ENCODE measurements at places on chromosomes 7 and 10.

DNA sequence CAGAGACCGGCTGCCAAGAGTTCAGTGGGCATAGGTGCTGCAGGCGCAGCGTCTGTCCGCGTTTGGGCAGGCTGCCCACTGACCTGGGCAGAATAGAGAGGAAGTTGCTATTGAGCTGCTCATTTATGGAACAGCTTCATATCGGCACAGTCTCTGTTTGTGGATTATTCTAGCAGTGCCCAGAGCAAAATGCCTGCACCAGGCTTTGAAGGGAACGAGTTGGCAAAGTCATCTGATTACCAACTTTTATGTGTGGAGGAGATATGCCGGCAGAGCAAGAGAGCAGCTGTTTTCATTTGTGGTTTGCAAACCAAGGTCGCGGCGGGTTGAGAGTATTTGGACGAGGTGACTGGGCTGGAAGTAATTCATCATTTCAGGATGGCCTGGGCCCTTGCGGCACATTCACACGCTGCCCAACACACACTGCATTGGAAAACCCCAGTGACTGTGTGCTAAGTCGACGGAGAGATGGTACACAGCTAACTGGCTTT lies 228.5 kb downstream of the TCERG1L start:
- DNase-seq = no peak

GRCh38 chr7:140317597-140317996 lies 80.7 kb downstream of the SLC37A3 start:
- no peak for DNase-seq

- DNase-seq = no peak
Observed at GRCh38 chr10:103969436-103969835, 2.5 kb downstream of the SLK start.

DNA sequence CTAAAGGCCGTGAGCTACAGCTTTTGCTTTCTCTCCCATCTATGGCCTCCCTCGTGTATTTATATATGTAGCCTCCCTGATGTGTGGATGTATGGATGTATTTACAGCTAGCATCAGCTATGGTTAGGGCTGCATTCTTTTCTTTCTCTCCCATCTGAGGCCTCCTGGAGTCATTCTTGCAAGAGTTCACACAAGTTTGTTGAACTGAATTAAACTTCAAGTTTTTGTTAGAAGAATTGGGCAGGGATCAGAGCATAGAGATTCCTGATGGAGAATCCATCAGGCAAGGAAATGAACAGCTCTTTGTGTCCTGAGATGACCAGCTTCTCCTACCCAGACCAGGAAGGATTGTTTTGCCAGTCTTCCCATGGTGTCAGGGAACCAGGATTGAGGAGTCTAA lies 60.3 kb downstream of the AHCYL2 start:
- no peak for DNase-seq

DNA sequence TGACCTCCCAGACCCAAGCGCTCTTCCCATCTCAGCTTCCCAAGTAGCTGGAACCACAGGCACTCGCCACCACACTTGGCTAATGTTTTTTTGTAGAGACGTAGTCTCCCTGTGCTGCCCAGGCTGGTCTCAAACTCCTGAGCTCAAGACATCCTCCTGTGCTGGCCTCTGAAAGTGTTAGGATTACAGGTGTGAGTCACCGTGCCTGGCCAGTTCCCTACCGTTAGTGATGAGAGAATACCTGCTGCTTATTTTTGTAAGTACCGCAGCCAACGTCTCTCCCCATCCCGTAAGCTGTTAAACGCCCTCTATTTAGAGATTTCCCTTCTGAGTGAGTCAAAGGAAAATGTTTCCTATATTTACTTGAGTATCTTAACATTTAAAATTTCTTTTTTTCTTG lies 38.5 kb upstream of the PDLIM1 start:
- no peak for DNase-seq

- no peak for DNase-seq
Observed at GRCh38 chr7:20651960-20652544, 36.6 kb downstream of the ABCB5 start.

DNA sequence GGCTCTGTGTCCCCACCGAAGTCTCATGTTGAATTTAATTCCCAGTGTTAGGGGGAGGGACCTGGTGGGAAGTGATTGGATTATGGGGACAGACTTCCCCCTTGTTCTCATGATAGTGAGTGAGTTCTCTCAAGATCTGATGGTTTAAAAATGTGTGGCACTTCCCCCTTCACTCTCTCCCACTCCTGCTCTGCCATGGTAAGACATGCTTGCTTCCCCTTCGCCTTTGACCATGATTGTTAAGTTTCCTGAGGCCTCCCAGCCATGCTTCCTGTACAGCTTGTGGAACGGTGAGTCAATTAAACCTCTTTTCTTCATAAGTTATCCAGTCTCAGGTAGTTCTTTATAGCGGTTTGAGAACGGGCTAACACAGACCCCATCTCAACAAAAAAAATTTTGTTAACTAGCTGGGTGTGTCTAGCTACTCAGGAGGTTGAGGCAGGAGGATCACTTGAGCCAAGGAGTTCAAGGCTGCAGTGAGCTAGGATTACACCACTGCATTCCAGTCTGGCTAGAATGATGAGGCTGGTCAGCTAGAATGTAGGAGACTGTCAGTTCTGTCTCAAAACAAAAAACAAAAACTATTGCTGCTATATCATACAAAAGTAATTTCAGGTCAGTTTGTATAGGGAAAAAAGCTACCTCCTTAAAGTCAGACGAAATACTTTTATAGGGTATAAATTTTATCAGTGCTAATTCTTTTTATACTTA lies 57.7 kb downstream of the ATAD1 start:
- DNase-seq = no peak

DNA sequence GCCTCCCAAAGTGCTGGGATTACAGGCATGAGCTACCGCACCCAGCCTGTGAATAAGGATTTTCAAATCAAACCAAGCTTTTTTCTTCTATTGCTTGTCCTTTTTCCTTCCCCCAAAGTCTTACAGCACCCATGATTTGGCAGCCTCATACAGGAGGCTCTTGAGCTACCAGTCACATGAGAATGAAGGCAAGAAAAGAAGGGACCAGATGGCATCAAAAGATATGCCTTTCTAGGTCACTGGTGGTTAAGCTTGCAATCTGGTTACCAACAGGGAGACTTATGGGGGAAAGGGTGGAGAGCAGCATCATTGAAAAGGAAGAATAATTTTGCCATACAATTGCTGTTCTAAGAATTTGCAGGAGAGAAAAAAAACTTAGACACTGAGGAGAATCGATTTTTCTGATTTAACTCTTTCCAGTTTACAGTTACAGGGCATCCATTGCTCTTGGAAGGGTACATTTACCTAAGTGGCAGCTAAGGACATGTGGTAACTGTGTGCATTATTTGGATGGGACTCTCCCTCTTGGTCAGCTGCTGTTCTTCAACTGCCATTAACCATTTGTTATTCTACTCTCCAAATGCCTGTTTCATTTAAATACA lies 29.5 kb downstream of the SMNDC1 start:
- no peak for DNase-seq

- DNase-seq = no peak
Observed at GRCh38 chr10:68284062-68285001, 47.5 kb upstream of the HNRNPH3 start.

- no peak for DNase-seq
Observed at GRCh38 chr10:125284875-125285597, 124.7 kb upstream of the CTBP2 start.

GRCh38 chr7:104230606-104231005 lies 22.8 kb upstream of the ORC5 start:
- no peak for DNase-seq

GRCh38 chr7:38321515-38321944 lies 48.1 kb upstream of the TARP start:
- no peak for DNase-seq

DNA sequence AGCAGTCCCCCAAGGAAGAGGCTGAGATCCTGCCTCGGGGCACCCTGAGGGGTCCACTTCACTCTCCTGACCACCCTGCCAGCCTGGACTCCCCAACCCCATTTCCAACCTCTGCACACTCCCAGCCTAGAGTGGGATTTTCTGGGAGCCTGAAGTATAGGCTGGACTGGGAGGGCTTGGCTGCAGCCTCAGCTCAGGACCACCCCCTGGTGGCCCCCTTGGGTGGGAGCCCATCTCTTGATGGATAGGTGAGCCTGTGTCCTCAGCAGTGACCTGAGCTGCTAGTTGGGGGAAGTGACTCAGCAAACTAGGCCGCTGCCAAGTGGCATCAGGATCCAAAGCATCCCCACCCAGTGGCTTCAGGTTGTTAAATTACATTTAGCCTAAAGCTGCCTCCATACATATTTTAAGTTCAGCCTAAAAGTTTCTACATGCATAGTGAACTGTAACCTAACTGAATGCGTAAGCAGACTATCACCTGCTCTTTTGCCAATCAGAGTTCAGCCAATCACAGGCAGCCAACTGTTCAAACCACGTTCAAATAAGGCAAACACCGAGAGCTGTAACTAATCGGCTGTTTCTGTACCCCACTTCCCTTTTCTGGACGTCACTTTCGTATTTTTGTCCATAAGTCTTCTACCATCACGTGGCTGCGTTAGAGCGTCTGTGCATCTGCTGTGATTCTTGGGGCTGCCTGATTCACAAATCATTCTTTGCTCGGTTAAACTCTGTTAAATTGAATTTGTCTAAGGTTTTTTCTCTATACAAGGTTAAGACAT lies 144.0 kb downstream of the PLPP4 start:
- no peak for DNase-seq

DNA sequence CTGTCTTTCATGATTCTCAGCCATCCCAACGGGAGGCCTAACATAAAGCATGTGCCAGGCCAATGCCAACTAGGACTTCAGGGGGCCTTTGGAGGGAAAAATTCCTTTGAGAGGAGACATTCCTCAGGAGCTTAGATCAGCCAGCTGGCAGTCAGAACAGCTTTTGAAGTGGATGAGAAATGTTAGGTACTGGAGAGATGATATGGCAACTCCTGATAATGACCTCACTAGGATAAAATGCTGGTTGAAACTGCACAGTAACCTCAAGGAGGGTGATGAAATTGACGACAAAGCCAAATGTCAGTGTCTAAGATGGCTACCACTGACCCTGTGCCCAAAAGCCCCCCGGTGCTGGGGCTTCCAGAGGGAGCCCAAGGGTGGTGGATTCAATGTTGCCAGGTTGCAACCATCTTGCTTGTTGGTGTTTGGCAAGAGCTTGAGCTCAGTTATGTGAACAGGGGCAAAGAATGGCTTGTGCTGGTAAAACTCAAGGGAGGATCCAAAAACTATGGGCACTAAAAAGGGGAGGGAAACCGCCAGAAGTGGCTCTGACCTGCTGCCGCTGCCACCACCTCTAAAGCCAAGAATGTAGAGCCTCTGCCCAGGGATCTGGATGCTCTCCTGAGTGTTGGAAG lies 121.2 kb downstream of the UBE2H start:
- no peak for DNase-seq

GRCh38 chr7:30466266-30466665 lies 12.3 kb downstream of the NOD1 start:
- DNase-seq = no peak

DNA sequence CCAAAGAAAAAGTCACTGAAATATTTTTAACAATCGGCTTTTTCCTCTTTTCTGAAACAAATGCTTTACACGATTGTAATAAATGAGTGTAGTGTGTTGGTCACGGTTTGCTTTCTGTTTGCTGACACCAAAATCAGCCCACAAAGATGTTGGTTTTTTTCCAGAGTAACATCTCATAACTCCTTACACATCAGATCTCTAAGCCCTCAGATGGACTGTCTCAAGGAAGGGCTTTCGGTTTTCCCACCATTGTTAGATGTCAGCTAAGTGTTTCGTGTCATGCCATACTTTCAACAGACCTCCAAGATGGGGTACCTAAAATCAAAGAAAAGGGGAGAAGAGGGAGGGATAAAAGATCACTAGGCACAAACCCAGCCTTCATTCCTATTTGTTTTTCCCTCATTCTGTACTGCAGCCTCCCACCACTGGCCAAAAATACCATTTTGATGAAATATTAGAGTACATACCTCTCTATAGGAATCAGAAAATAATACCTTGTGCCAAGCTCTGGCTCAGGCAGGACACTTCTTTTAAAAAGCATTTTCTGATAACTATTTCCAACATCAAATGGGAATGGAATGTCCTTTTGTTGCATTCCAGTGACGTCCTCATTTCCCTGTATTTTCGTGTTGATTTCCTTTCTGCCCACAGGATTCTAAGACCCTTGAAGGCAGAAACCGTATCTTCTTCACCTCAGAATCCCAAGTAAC lies 159.1 kb downstream of the DGKI start:
- DNase-seq = no peak

- no peak for DNase-seq
Observed at GRCh38 chr7:19009241-19009935, 108.0 kb downstream of the TWIST1 start.

GRCh38 chr7:84533182-84533581 lies 338.6 kb upstream of the SEMA3A start:
- no peak for DNase-seq

DNA sequence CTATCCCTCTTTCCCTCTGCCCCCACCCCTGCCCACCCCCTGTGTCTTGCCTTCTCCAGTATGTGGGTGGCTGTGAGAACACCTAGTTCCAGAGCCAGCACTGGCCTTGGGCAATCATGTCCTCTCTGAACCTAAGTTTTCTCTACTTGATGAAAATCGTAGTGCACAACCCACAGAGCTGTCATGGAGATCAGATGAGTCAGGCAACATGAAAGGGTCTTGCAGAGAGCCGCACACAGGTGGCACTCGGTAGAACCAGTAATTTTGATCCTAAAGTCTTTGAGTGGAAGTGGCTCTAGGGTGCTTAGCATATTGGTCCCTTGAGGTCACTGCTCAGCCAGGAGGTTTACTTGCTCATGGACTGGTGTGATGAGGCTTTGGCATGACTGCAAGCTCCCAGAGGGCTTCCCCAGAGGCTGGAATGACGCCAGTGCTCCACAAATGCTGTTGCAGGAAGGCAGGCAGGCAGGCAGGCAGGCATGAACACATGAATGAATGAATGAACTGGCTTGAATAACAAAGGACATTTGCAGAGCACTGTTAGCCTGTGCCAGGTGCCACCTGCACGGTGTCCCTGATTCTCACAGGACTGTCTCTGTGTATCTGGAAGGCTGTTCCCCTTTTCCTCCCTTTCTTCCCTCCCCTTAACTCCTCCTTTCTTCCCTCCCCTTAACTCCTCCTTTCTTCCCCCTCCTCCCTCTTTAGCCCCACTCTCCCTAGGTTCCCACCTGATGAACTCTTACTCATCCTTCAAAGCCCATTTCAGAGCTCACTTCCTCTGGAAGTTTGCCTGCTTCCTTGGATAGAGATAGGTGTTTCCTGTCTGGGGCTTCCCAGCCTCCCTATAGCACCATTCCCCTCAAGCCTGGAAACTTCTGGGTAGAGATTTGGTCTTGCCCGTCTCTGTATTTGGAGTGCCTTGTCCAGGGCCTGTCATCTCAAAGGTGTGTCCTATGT lies 27.2 kb upstream of the CTBP2 start:
- no peak for DNase-seq

DNA sequence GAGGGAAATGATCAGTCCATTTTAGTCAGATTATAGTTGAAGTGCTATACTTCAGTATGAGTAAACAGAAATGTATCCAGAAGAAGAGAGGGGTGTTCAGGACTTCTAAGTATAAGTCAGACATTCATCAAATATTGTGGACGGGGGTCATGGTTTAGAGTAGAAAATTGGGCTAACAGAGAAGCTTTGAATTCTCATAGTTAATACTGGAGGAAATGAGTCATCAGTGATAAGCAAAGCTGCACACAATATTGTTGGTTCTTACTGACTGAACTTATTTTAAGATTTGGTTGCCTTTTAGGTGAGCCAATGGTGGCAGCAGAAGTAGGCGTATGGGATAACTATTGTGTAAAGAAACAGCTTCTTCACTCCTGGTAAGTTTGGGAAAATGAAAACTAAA lies 1.7 kb upstream of the SUMF2 start:
- DNase-seq = no peak
